ENCODE measurements at places on chromosomes 2 and 18.

- no peak for DNase-seq
Measured at GRCh38 chr2:145909175-145909755, 1389.3 kb upstream of the ZEB2 start.

DNA sequence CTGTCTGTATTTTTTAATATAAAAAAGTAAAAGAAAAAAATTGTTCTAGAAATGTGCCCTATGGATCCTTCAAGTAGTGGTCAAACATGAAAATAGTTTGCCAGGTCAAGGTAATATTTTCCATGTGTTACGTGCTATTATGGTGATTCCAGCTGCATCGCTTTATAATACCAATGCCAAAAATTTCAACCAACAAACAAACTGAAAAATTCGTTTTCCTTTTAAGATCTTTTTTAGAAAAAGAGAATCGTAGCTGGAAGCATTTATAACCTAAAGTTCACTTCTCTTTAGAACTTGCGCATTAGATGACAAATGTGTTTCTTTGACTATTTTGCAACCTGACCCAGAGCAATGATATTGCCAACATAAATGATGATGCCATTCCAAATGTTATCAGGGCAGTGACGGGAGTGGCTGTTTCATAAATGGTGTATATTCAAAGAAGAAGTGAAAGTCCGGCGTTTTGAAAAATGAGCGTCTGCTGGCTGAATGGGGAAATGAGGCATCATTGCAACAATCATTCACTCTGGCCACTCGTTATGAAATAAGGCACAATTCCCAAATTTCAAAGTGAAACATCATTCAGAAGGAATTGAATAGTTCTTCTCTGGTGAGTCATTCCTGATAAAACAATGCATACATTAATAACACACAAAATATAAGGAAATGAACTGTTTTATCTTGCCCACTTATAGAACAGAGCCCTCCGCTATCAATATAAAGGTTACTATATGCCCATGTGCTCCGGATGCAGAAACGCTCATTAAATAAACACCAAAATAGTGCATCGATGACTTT lies 297.4 kb downstream of the TGIF1 start:
- no peak for DNase-seq

DNA sequence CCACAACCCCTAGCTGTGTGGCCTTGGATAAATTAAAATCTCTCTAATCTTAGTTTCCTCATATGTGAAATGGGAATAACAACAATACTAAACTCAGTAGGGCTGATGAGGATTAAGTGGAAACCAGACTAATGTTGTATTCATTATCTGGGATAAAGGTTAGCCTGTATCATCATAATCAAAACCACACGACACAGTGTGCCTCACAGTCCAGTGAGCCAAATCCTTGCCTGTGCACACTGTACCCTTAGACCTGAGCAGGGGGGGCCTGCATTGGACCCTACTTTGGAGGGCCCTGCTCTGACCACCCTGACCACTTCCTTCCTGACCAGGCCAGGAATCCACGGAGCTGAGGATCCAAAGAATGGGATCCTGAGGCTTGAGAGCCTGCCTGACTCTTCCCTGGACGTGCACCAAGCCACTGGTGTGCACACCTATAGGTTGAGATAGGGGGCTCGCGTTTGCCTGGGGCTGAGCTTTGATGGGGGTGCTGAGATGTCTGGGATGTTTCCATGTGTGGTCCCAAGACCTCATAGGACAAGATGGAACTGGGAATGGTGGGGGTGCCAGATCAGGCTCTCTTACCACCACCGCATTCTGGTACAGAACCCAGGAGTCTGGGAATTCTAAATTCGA lies 69.7 kb downstream of the TGOLN2 start:
- DNase-seq: no peak

DNA sequence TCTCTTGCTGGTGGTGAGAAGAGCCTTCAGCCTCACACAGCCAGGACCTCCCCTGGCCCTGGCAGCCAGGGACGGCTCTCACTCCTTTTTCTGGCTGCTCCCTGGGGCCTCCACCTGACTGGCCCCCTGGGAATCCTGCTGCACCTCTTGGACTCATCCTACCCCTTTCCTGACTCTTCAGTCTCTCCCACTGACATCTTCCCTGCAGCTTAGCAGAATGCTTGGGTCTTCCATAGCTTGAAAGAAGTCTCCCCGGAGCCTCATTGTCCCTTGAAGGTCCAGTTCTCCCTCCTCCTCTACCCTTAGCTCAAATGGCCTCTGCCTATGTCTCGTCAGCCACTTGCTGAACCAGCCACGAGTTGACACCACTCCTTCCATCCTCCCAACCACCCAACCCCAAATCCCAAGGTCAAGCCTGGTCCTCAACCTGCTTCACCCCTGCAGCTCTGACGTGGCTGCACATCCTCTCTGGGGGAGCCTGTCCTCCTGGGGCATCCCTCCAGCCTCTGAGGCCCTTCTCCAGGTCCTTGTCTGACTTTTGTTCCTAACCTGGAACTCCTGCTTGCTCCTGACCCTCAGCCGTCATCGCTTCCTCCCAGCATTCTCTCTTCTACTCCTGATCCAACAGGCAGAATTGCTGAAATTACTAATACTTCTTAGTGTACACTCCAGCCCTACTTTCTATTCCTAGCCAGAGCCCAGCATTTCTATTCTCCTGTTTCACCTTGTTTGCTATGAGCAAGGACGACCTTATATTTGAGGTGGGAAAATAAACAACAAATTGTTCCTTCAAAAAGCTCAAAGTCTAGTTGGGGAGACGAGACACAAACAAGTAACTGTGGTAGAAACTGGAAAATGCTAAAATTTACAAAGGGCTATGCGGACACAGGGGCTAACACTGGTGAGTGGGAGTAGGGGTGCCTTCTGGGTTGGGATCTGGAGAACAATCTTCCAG lies 68.7 kb upstream of the MGAT4A start:
- DNase-seq: no peak

- no peak for DNase-seq
Measured at GRCh38 chr2:136151021-136151971, 33.3 kb upstream of the CXCR4 start.

DNA sequence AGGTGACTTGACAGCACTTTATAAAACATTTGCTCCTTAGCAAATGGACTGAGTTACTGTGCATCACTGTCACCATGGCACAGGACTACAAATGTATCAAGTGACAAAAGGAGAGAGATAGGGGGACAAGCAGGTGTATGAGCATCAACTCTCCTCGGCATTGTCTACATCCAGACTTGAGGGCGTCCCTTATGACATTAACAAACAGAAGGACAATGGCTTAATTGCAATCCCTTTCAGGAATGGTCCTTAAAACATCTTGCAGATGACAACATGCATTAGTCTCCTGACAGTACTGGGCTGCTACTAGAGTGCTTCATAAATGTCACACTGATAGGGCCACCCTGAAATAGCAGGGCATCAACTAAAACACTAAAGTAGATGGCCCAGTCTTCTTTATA lies 198.8 kb downstream of the PDE1A start:
- no peak for DNase-seq

GRCh38 chr2:40367032-40367431 lies 84.9 kb downstream of the SLC8A1 start:
- DNase-seq: no peak

- DNase-seq: no peak
Measured at GRCh38 chr2:206084870-206085741, 868 bp downstream of the INO80D start.

GRCh38 chr2:119190321-119191111 lies 32.0 kb upstream of the C1QL2 start:
- DNase-seq: no peak

DNA sequence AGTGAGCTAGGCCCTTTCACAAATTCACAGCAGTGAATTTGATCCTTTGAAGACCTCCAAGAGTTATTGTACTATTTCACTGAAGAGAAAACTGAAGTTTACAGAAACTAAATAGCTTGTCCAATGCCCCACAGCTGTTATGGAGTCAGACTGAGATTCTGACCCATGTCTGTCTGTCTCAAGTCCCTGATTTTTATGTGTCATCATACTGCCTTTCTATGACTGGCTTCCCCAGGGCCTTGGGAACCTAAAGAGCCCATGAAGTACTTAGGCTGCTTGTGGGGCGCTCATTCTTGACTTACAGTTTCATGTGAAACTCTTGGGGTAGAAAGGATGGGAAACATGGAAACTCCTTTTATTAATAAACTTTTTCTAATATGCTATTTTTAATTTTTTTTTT lies 107.7 kb downstream of the ATL2 start:
- DNase-seq: no peak

- DNase-seq: no peak
Measured at GRCh38 chr2:37527361-37527760, 144.1 kb downstream of the CDC42EP3 start.

- no peak for DNase-seq
Measured at GRCh38 chr2:227472265-227473121, 537 bp downstream of the AGFG1 start.

DNA sequence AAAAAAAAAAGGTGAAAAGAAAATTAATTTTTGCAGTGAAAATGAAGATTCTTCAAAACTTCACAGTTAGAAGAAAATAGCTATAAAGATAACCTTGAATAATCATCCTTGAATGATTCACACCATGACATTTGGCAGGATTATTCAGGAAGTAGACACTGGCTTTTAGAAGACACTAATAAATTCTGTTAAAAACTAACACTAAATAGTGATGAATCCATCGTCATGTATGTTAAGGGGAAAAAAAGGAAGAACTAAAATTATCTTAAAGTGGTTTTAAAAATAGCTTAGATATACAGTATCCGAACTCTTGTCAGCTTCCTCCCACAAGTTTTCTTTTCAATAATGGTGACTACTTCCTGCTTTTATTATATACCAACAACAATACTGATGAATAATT lies 10.2 kb downstream of the USP37 start:
- no peak for DNase-seq

GRCh38 chr2:70944111-70944690 lies 8.5 kb downstream of the ATP6V1B1 start:
- DNase-seq: no peak

DNA sequence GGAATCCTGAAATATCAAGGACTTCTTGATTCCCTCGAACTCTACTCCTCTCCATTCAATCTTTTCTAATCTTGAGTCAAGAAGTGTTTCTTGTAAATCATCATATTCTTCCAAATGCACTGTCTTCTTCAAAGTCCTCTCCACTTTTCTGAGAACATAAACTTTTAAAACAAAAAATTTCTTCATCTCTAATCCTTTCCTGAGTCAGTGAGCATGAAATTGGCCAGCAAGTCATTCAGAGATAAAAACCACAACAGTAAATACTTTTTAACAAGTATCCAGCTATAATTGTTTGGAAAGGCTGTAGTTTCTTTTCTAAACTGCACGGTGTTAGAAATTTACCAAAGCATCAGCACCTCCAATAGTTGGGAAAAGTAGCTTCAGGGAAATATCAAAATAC lies 312.6 kb upstream of the GALNT5 start:
- DNase-seq: no peak

GRCh38 chr2:125746321-125747164 lies 909.4 kb upstream of the GYPC start:
- no peak for DNase-seq

GRCh38 chr2:170434900-170435621 lies 257.1 kb downstream of the MYO3B start:
- DNase-seq: no peak

GRCh38 chr18:24725644-24726415 lies 265.4 kb downstream of the HRH4 start:
- DNase-seq: no peak

GRCh38 chr2:10519394-10519740 lies 71.2 kb upstream of the ODC1 start:
- DNase-seq: no peak

- DNase-seq: no peak
Measured at GRCh38 chr2:180849851-180850250, 130.6 kb upstream of the UBE2E3 start.

- DNase-seq: no peak
Measured at GRCh38 chr2:180562378-180562777, 418.0 kb upstream of the UBE2E3 start.

DNA sequence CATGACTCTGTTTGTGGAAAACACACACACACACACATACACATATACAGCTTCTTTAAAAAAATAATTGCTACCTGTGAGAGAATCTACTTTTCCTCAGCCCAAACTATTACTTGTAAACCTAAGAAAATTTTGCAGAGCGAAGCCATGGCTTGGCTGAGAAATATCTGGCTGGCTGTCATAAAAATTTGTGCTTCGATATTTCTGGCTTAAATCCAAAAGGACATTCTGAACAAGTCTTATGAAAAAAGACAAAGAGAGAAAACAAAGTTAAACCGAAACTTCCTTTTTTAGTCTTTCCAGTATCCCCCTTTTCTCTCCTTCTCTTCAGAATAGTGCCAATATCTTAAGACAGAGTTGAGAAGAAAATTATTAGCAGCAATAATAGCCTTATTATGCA lies 2048.0 kb downstream of the SUCLG1 start:
- no peak for DNase-seq

- no peak for DNase-seq
Measured at GRCh38 chr2:153235516-153235915, 243.0 kb downstream of the RPRM start.

GRCh38 chr2:80852079-80852807 lies 547.7 kb upstream of the LRRTM1 start:
- no peak for DNase-seq

DNA sequence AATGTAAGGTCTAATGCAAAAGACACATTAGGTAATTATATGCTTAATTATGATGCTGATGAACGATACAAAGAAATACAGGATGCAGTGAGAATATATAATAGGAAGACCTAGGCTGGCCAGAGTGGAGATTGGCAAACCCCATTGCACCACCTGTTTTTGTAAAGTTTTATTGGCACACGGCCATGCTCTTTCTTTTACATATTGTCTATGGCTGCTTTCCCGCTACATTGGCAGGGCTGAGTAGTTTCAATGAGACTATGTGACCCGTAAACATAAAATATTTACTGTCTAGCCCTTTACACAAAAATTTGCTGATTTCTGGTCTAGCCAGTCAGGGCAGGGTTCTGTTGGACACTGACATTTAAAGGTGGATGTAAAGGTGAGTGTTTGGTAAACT lies 5.4 kb downstream of the SEC11C start:
- no peak for DNase-seq

DNA sequence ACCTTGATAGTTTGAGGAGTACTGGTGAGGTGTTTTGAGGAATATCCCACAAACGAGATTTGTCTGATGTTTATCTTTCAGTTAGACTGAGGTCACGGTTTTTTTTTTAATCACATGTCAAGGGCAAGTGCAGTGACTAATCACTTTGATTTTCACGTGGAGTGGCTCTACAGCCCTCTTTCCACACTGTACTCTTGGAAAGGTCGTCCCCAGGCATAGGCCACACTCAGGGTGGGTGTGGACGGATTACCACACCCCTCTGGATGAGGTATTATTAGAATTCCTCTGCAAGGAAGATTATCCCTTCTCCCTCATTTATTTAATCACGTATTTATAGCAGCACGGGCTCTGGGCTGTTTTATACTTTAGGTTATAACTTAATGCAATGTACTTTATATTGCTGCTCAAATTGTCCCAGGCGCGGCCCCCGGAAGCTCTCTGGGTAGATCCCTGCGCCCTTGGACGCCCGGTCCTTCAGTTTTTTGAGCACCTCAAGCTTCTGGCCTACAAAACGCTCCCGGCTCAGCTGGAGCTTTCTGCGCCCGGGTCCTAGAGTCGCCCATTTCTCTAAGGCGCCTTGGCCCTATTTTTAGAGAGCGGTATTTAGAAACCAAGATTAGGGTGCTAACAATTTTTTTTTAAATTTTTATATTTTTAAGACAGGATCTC lies 515 bp upstream of the PLEKHB2 start:
- peak; percentile 67 for DNase-seq

- DNase-seq: no peak
Measured at GRCh38 chr2:23460228-23460627, 75.2 kb downstream of the KLHL29 start.

- no peak for DNase-seq
Measured at GRCh38 chr2:197857476-197858107, 53.2 kb downstream of the PLCL1 start.

All from fibroblast of the conjunctiva (primary cell).